ENCODE measurements at places on chromosomes 2 and 18.

DNA sequence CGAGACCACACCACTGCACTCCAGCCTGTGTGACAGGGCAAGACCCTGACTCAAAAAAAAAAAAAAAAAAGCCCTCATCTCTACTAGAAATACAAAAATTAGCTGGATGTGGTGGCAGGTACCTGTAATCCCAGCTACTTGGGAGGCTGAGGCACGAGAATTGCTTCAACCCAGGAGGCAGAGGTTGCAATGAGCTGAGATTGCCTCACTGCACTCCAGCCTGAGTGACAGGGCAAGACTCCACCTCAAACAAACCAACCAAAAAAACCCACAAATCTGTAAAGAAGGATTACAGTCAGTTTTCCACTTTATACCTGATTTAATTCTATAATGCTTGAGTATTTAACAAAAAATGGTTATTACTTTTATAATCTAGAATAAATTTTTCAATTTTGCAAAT, 9.7 kb downstream of the DARS1 start:
- DNase-seq = no peak

GRCh38 chr2:232142049-232142448, 180.5 kb downstream of the DIS3L2 start:
- peak; percentile 51 for DNase-seq

GRCh38 chr18:33128581-33128980, 311.9 kb downstream of the CCDC178 start:
- no peak for DNase-seq

DNA sequence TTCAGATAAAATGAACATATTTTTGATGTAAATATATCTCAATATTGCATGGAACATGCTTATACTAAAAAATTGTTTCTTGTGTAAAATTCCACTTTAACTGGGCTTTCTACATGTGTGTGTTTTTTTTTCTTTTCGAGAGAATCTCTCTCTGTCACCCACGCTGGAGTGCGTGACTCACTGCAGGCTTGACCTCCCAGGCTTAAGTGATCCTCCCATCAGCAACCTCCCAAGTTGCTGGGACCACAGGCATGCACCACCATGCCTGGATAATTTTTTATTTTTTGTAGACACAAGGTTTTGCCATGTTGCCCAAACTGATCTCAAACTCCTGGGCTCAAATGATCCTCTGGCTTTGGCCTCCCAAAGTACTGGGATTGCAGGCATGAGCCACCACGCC, 254.6 kb downstream of the LOXHD1 start:
- no peak for DNase-seq

DNA sequence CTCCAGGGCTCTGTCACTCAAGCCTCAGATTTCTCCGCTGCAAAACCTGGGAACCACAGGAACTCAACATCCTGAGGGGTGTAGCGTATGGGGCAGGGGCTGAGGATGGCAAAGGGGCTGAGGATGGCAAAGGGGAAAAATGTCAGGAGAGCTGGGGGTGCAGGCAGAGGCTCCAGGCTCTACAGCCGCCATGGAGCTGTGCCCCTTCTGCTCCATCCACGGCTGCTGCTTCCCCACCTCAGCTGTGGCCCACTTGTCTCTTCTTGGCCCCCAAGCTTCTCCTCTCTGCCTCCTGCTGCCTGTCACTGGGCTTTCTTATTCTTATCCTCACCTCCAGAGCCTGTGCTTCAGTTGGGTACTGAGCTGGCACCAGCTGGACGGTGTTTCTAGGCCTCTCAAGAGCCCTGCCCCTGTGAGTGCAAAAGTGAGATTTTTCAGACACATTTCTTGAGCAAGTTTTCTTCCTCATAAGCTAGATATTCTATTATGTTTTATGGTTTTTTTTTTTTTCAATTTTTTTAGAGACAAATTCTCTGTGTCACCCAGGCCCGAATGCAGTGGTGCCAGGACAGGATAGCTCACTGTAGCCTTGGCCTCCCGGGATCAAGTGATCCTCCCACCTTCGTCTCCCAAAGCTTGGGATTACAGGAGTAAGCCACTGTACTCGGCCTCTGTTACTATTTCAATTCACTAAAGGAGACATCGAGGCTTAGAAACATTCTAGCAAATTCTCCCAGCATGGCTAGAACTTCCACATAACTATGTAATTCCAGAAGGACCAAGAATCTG, 49.0 kb downstream of the MARCO start:
- no peak for DNase-seq

DNA sequence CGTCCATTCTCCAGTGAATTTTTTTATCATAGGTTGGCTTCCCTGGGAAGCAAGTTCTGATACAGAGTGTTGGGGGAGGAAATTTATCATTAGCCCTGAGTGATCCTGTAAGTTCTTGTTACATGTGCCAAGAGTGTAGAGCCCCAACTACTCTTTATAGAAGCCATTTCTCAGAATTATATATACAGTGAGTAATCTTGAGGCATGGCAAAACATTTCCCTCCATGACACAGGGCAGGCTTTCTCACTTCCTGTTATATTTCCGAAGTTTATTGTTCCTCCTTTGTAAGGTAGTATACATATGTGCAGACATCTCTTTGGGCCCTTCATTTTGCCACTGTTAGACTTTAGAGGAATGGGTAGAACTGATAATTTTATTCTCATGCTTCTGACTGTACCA, 484.7 kb upstream of the NRXN1 start:
- no peak for DNase-seq

DNA sequence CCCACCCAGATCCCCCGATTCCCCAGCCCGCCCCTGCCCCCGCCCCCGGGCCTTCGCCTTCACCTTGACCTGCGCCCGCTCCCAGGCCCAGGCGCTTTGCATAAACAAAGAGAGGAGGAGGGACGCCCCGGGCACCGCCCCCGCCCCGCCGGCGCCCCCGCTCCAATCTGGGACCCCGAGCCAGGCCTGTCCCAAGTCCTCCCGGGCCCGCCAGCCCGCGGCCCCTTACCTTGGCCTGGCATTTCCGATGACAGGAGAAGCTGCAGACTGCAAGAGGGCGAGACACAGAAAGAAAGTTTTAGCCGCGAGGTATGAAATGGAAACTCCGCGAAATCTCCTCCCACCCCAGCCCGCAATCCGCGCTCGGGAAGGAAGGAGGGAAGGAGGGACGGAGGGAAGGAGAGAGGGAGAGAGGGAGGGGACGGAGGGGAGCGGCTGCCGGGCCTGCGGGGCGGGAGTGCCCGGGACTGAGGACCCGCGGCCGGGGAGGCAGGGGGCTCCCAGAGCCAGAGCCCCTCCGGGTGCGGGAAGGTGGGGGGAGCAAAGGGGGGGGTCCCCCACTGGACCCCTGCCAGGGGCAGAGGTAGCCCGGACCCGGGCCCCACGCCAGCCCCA, 24.2 kb downstream of the TNS1 start:
- no peak for DNase-seq

DNA sequence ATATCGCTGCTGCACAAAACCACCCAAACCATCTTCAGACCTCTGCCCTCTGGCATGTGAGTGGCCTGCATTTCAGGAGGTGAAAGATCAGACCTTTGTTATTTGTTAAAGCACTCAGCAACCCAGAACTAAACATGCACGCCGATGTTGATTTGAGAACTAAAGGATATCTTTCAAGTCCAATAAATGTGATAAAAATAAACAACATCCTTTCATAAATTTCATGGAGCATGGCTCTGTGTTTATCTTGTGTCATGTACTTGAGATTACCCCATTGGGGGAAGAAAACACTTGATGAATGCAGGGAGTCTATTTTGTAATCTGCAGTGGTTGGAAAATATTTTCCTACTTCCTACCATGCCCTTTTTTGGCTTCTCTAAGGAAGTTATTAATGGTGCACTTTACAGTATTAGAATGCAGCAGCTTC, 70.8 kb upstream of the GATA6 start:
- no peak for DNase-seq

DNA sequence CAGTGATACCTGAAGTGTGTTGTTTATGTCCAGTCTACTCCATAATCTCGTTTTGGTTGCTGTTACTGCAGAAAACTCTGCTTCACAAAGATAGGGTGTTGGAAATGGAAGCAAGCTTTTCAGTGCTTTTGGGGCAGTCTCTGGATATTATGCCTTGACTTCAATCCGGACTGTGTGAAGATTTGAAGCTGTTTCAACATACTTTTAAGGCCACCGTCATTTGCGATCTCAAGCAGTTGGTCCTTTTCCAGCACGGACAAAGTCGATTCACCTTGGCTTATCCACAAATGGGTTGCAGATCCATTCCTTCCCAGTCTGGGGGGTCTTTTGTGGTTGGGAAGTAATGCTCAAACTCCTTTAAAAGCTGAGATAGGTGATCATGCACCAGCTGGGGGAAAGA, 20.4 kb downstream of the RBKS start:
- no peak for DNase-seq

DNA sequence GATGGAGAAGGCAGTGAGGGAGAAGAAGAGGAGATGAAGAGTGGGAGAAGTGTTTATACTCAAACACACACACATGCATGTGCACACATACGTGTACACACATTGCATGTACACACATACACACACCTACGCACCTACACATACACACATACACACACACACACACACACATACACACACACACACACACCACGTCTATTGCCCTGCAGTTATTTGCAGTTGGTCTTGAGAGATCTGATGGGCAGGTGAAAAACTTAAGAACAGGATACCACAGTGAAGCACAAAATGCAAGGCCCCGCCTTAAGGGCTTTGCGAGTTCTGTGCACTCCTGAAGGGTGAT, 190.2 kb downstream of the MYCN start:
- DNase-seq = no peak

- DNase-seq = no peak
These were observed 658.7 kb upstream of the LINC00305 start for GRCh38 chr18:64807560-64807959.

GRCh38 chr2:14831458-14831857, 198.9 kb downstream of the LRATD1 start:
- no peak for DNase-seq

DNA sequence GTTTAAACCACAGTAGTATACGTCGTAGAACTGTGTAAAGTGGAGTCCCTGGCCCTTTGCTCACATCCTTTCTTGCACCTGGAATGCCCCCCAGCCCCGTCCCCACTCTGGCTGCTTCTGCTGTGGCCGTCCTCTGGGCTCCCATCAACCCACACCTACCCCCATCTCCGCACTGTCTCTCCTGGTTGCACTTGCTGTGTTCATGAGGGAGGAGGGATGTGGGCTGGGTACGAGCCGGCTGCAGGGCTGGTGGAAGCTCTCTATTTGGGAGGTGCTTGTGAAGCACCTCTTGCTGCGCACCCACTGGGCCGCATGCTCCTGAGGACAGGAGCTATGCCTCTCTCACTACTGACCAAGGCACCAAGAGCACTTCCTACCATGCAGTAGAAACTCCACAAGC, 5.1 kb downstream of the OR6B3 start:
- no peak for DNase-seq

- no peak for DNase-seq
These were observed 1132.8 kb downstream of the LRP1B start for GRCh38 chr2:140998017-140998416.

DNA sequence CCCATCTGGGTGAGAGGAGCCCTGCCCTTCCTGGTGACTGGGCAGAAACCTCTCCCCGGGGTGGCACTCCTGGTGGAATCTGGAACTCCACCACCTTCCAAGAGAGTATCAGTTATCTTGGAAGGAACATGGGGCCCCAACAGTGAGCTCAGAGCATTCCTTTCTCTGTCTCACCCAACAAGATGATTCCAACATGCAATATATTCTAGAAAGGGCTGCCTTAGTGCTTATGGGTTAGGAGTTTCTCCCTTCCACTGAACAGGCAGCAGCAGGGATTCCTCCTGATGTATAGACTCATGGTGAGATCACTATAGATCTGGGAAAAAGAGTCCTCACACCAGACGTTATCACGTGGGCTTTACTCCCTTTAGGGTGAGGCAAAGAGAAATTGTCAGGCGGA, 147.1 kb downstream of the COL4A4 start:
- no peak for DNase-seq
